Activated effector memory CD4-positive, alpha-beta T cell treated with Interleukin-2 at 50 U/mL for 16 hours (primary cell): ENCODE measurements at places on chromosomes 1 and 21.

- no peak for DNase-seq
These were observed 10.3 kb upstream of the SPRR2B start for GRCh38 chr1:153081736-153082135.

- DNase-seq, result no peak
These were observed 91.9 kb downstream of the KCNT2 start for GRCh38 chr1:196516373-196516772.

GRCh38 chr1:37038227-37039093, 4.1 kb upstream of the GRIK3 start:
- no peak for DNase-seq

DNA sequence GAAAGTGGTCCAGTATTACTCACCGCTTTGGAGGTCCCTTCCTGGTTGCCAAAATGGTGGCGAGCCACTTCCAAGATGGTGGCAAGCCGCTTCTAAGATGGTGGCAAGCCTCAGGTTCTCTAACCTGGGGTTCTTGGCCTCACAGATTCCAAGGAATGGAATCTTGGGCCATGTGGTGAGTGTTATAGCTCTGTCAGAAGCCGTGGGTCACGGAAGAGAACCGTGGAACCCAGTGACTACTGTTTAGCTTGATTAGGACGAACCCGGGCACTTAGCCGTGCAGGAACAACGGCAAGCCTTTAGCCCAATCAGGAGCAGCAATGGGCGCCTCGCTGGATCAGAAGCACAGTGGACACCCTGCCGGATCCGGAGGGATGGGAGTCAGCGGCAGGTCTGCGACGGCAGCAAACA, 356.2 kb upstream of the TMPRSS15 start:
- DNase-seq, result no peak

DNA sequence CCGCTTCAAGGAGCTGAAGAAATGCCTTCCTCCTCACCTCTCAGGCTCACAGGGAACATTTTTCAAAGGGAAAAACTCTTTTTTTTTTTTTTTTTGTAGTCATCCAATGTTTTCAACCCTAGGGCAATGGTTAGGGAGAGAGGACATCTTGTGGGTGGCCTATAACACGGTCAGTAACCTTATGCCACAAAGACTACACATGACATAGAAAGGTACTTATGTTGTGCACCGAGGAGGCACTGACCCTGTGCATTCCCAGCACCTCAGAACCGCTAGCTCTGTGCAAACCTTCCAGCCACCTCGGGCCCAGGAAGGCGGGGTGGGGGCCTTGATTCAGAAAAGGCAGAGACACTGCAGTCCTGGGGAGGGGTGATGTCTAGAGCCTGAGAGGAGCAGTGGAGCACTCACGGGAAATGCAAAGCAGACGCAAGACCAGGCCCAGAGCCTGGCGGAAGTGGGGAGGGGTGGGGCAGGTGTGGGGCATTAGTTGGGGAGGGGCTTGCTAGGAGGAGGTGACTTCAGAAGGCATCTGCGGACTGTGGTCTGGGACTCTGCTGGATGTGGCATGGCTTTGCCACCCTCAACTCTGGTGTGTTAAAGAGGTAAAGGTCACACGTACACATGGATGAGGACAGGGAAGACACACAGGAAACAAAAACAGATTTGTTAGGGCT, 68.6 kb downstream of the MDM4 start:
- no peak for DNase-seq

GRCh38 chr1:44685881-44686280, 11.4 kb downstream of the ARMH1 start:
- DNase-seq, result no peak

- DNase-seq, result no peak
These were observed 926 bp upstream of the ATP1B1 start for GRCh38 chr1:169105434-169106094.

DNA sequence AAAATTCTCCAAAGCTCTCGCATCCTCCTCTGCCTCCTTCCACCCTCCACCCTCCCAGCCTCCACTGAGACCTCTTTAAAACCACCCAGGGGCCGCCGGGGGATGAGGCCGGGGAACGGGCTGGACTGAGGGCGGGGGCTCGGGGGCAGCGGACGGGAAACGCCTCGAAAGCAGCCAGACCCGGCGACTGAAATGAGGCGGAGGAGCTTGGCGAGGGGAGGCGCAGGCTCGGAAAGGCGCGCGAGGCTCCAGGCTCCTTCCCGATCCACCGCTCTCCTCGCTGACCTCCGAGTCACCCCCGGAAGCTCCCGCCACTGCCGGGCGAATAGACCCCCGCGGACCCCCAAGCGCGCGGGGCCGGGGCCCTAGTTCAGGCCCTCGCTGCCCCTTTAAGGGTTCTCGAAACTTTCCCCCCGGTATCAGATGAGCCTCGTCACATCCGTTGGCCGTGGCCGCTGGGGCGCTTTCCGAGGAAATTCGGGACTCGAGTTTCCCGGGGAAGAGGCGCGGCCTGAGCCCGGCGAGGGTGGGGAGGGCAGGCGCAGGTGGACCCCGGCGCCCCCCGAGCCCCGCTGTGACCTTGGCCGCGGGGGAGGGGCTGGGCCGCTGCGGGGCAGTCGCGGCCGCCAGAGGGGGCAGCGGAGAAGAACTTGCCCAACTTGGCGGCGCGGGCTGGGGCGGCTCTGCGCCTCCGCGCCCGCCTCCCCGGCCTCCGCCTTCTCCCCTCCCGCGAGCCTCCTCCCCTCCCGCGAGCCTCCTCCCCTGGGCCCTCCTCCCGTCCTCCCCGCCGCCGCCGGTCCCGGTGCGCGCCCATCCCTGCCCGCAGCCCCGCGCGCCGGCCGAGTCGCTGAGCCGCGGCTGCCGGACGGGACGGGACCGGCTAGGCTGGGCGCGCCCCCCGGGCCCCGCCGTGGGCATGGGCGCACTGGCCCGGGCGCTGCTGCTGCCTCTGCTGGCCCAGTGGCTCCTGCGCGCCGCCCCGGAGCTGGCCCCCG, at the start of gene BACE2:
BACE2 (plus strand) TSS at position 813 of the 995 bp plus-strand sequence; CDS start at position 917, 104 bp downstream.
- peak; percentile 7 for DNase-seq

DNA sequence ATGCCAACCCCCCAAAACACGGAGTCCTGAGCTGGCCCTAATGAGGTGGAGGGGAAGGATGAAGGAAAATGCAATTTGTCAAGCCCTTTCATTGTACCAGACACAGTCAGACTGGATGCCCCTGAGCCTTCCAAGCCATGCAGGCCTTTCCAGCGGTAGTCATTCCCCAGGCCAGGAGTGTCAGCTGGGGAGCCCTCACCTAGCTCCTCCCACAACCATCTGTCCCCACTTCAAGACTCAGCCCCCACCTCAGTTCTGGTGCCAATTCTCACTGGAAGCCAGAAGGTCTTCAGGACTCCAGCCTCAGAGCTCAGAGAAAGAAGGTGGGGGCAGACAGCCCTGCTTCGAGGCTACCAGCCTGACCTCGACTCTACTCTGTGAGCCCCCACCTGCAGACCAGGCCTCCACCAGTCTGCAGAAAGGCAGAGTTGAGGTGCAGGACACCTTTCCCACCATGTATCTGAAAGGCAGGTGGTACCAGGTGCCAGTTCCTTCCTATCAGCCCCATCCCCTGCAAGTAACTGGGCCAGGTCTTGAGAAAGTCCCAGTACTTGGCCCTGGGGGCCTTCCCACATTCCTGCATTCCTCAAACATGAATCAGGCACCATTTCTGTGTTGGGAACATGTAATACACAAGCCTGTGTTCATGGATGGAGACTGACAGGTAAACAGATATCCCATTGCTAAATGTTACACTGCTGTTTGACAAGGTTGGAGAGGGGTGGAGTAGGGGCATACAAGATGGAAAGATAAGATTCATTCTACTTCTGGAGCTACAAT, 180.6 kb upstream of the EDN2 start:
- no peak for DNase-seq

DNA sequence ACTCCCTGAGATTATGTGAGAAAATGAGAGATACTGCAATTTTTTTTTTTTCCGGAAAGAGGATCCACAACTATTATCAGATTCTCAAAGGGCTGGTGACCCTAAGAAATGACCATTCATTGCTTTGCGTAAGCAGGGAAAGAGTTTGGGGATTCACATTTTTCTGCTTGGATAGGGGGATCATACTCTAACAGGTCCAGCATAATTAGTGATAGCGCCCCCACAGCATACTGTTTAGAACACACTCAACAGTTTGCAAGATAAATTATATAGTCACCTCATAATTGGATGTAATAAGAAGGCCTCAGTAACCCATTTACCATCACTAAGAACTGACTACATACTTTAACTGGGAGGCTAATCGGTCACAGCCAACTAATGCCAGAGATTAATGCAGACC, 1.9 kb downstream of the CCT3 start:
- DNase-seq, result no peak

- no peak for DNase-seq
These were observed 50.6 kb downstream of the NPHP4 start for GRCh38 chr1:5941671-5942070.

- no peak for DNase-seq
These were observed 45.7 kb upstream of the CITED4 start for GRCh38 chr1:40907899-40908298.

GRCh38 chr1:207581496-207582153, 63.3 kb upstream of the CR1L start:
- DNase-seq, result no peak

DNA sequence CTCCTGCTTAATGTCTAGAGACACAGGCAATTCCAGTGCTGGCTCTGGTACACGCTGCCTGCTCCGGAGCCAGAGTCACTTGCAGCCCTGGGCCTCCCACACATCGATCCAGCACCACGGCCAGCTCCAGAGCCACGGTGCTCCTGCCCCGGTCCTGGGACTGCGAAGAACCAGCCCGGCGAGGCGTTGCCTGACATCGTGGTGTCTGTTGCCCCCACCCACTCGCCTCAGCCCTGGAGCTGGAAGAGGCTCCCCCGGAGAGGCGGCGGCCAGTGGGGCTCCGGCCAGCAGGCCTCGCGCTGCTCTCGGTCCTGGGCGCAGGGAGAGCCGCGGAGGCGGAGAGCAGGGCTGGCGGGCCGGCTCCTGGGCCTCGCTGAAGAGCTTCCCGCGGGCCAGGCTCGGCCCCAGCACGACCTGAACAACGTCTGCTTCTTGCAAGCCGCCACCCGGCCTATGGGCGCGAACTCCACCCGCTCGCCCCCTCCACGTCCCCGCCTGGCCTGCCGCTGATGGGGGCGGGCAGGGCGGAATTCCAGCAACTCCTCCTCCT, 364.8 kb downstream of the CEP170 start:
- no peak for DNase-seq

GRCh38 chr1:10045480-10046355, 13.0 kb downstream of the UBE4B start:
- no peak for DNase-seq

- DNase-seq, result no peak
These were observed 48.1 kb upstream of the FNBP1L start for GRCh38 chr1:93399781-93400180.

- no peak for DNase-seq
These were observed 31.4 kb upstream of the PCBP3 start for GRCh38 chr21:45611939-45612664.

- no peak for DNase-seq
These were observed 595 bp downstream of the EXOC8 start for GRCh38 chr1:231337043-231337471.

- no peak for DNase-seq
These were observed 26.2 kb downstream of the NAV1 start for GRCh38 chr1:201565024-201565730.

DNA sequence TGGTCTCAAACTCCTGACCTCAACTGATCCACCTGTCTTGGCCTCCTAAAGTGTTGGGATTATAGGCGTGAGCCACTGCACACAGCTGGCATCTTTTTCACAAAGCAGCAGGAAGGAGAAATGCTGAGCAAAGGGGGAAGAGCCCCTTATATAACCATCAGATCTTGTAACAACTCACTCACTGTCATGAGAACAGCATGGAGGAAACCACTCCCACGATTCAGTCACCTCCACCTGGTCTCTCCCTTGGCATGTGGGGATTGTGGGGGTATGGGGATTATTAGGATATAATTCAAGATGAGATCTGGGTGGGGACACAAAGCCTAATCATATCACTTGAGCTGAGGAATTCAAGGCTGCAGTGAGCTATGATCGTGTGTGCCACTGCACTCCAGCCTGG, 3.0 kb upstream of the MFSD2A start:
- no peak for DNase-seq

- DNase-seq, result no peak
These were observed 830.4 kb upstream of the RGS18 start for GRCh38 chr1:191327868-191328267.

DNA sequence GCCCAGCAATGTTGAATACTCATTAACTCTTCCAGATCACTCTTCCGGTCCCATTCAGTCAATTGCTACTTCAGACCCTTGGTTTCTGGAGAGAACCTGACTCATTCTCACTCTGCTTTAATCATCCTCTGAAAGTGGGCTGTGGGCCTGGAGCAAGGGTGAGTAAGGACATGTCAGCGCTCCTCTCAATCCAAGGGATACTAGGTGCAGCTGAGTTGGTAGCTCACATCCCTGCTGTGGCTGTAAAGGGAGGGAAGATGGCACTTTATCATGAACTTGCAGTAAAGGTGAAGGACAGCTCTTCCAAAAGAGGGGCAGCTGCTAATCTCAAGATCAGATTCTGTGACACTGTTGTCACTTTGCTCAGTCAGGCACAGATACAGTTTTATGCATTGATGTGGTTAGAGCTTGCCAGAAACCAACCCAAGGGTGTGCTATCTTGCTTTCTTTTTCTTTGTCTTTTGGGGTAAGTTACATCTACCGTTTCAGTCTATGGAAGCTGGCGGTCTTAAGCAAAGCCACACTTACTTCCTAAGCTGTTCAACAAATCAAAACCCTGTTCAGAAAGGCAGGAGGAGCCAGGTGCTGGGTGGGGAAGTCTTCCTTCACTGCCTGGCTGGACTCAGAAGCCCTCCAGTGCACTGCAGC, 26.5 kb upstream of the NTPCR start:
- DNase-seq, result peak; percentile 18

DNA sequence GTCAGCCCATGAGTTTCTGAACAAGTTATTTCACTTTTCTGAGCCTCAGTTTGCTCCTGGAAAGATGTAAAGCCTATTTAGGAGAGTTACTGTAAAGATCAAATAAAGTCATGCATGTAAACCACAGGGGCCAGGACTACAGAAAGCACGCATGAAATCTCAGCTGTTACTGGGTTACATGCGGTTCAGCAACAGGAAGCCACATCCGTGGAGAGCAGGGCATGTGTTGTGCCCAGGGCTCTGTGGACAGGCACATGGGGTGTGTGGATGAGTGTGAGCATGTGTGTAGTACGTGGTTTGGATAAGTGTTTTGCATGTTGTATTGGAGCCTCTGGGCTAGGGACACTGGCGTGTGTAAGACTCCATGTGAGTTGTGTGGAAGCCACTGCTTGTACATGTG, 2.2 kb upstream of the EPHA2 start:
- peak; percentile 40 for DNase-seq

- DNase-seq, result no peak
These were observed 36.1 kb downstream of the DPH5 start for GRCh38 chr1:100989306-100990077.

- no peak for DNase-seq
These were observed 29.1 kb upstream of the IFNGR2 start for GRCh38 chr21:33374080-33374449.

GRCh38 chr1:183633676-183634343, 1.8 kb downstream of the ARPC5 start:
- DNase-seq, result no peak

GRCh38 chr1:185734929-185735700, 924 bp downstream of the HMCN1 start:
- no peak for DNase-seq

- peak; percentile 79 for DNase-seq
These were observed 8.5 kb upstream of the MEX3A start for GRCh38 chr1:156090840-156091188.
